ENCODE measurements at places on chromosomes 16 and 17.

DNA sequence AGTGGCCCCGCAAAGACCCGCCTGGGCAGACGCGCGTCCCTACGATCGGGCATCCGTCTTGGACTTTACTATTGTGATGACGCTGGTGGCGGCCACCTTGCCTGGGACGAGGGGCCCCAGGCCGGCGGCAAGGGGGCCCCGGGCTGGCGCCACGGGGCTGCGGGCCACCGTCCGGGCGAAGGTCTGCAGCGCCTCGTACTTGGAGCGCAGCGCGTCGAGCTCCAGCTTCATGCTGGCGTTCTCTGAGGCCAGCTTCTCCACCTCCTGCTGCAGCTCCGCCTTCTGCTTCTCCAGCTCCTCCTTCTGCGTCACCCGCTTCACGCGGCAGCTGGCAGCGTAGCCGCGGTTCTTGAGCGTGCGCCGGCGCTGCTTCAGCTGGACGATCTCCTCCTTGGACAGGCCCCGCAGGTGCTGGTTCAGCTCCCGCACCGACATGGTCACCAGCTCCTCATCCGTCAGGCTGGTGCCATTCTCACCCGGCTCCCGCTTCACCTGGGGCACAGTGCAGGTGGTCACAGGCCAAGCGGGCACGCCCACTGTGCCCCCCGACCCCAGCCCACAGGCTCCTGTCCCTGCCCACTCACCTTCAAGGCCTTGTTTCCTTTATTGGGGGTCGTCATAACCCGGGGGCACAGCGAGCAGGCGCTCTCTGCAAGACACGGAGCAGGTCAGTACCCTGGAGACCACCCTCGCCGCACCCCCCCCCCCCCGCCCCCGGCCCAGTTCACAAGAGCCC is 4.8 kb upstream of the SIRT7 start:
- DNase-seq: no peak

- DNase-seq: no peak
These were observed 7.6 kb upstream of the SLC47A2 start for GRCh38 chr17:19723964-19724363.

GRCh38 chr17:72887322-72887721 is 205.2 kb downstream of the SLC39A11 start:
- DNase-seq: no peak

GRCh38 chr17:27669850-27670249 is 38.9 kb downstream of the LGALS9 start:
- DNase-seq: no peak

DNA sequence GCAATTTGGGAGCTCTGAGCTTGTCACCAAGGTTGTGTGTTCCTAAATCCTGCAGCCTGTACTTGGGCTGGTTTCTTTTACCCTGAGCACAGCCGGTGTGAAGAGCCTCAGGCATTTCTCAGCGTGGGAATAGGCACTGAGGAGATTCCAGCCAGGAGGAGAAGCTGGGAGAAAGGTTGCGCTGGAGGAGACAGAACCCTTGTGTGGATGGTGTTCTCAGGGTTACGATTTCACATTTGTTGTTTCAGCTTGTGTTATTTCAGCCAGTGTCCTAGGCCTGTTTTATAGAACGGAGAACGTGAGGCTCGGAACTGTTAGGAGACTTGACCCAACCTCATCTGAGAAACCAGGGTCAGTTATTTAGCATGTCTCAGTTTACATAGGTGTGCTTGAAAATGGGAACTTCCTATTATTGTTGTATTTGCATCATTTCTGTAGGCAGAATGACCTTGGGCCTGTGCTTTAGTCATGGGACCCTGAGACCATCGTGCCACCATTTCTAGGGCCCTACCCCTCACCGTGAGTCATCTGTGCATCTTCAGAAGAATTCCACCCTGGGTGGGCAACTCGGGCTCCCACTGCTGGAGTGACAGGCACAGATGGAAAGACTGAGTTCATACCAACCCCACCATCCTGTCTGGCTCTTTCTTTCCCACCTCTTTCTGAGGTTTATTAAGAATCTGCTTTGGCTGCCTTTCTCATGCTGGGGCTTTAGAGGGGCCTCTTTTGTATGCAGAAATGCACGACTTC is 134.9 kb downstream of the MSI2 start:
- DNase-seq: no peak

- no peak for DNase-seq
These were observed 591 bp downstream of the DHX38 start for GRCh38 chr16:72094266-72094610.

- DNase-seq: no peak
These were observed 68.8 kb upstream of the FBXO47 start for GRCh38 chr17:39036009-39036408.

DNA sequence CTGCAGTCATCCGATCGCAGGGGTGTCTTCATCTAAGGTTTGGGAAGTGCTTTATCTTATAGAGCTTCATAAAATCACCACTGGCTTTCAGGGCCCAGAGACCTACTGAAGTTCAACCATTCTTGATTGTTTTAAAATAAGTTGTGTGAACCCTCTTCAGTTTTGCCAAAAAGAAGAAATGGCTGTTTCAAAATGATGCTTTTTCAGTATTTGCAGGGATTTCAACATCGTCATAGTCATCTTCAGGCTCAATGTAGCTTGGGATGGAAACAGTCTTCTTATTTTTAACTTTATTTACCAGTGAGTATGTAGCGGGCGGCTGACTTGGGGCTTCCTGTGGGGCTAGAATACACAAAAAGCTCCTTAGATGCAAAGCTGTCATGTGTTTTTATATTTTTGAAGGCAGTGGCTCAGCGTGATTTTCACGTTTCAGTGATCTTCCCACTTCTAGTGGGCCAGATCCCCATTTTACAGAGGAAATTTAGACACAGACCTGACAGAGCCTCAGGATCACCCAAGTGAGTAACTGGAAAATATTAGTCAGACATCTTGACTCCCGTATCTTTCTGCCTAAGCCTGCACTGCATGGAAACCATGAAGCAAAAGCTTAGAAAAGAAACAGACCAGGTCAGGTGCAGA is 19.1 kb upstream of the ZNF594 start:
- DNase-seq: no peak
